ENCODE measurements at places on chromosomes 12 and 14. TPM values are rescaled to one million over a fixed set of nuclear protein-coding genes. Genes with fewer than 3 reads are reported as not detected.

DNA sequence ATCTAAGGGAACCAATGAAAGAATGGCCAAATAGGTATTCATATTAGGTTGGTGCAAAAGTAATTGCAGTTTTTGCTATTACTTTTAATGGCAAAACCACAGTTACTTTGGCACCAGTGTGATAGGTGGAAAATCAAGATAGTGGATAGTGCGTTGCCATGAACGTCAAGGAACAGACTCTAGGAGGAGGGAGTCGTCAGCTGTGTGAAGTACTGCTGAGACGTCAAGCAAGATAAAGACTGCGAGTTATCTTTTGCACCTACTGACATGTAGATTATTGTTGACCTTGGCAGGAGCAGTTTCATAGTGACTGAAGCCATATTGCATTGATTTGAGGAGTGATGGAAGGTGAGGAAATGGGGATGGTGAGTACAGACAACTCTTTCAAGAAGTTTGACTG is 8.3 kb downstream of the YLPM1 start:
- no peak for DNase-seq

The PTPRQ gene
- total RNA-seq: 0.19 TPM

The KLRC1 gene
- total RNA-seq: not detected

DNA sequence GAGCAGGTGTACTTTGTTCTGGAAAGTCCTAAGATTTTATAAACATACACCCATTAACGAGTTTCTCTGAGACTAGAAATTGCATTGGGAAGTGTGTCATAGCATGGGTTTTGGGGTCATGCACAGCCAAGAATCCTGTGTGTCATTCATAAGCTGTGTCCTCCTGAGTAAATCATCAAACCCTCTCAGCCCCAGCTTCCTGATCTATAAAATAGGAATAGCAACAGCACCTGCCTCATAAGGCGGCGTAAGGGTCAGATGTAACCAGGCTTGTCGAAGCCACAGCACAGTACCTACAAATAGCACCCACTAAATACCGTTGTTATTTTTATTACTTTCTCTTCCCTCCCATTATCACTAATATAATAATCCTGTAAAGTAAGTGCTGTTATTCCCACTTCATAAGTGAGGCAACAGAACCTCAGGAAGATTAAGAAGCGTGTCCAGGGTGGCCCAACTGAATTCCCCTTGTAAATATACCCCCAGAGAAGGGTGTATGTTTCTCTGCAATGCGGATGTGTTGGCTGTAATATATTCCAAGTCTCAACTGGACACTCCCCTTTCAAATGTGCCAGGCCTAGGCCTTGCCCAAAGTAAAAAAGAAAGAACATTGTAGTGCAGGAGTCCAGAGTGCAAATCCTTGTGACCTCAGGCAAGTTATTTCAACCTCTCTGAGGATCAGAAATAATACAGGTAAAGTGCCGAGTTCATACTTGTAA is 188.3 kb upstream of the BCL2L14 start:
- DNase-seq: no peak

- DNase-seq: no peak
Measured at GRCh38 chr14:31142455-31143087, 65.0 kb downstream of the HECTD1 start.

DNA sequence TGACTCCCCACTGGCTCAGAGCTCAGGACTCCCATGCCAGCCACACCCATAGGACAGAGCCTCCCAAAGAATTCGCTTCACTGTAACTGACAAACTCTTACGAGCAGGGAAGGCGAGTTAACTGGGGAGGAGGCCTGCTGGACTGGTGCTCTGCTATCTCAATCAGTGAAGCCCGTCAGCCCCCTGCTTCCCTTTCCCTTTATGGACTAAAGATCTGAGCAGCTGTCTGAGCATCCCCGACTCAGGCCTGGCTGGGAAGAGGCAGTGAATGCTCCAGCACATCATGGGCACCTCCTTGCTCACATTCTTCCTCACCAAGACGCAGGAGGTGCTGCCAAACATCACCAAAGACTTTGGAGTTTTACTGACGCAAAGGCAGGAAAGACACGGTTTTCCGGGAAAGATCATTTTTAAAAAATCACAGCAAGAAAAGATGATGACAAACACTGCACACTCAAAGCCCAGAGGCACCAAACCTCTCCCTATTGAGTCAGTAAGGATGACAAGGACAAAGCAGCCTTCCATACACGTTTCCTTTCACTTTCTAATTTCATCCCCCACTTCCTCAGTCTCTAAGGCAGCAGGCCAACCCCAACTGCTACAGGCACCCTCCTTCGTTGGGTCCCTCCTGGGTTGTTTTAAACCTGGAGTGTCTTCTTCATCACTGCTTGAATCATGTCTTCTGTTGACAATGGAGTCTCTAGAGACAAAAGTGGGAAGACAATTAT is 45.0 kb upstream of the P2RX7 start:
- no peak for DNase-seq

GRCh38 chr12:17652436-17652835 is 437.6 kb downstream of the RERGL start:
- DNase-seq: no peak

The DHH gene
- total RNA-seq: 0.29 TPM

The KRT6C gene
- total RNA-seq: not detected

DNA sequence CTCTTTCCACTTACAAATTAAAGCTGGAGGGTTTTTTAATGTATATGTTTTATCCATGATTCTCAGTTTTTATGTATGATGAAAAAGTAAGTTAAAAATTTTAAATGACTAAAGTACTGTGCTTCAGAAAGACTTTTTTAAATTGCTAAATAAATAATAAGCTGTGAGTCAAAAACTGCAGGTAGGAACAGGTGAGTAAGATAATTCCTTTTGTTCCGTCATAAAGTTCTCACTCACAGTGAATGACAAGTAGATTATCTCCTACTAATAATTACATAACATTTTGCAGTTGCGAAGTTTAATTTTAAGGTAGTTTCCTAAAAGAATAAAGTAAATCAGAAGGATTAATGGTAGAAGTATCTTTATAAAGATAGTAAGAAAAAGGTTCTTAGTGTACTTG is 78.0 kb downstream of the PRKCH start:
- no peak for DNase-seq

DNA sequence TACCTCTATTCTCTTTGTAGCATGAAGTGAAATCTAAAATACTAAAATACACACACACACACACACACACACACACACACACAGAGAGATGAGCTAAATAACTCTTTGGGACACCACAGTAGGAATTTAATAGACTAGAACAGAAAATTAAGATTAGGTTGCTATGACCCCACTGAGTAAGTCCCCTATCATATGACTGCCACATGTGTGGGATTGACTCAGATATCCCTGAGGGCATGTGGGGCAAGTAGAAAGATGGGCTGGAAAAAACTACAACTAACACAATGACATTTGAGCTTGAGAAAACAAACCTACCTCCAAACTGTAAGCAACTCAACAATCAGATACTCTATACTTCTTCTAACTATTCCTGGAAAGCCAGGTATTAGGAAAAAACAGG is 27.0 kb downstream of the SLC25A21 start:
- DNase-seq: no peak

DNA sequence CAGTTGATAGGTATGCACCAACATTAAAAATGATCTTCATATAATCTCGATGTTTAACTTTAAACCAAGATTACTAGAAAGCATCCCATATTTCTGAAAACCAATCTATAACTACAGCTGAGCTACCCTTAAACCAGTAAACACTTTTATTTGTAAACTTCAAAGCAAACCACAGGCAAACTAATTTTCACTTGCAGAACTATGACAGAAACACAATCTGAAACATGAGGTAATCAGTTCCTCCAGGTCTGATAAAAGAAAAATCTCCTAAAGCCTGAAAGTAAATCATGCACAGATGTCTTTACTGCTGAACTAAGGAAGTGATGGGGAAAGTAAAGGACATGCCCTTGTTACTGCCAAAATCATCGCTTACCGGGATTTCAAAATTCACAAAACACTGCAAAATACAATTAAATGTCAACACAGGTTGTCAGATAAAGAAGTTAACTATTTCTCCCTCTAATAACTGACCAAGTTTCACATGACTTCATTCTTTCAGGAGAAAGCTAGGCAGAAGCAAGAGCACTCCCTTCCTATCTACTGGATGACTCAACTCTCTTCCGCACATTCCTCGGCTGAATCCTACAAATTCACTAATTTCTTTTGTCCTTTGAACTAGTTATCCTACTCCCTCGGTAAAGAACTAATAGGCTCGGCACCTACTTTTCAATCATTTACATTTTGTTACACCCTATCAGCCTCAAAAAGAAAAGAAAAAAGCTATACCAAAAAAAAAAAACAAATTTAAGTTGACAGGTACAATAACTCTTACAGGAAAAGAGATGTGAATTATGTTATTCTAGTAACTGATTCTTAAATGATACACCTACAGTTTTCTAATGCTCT is 1.4 kb downstream of the EEA1 start:
- DNase-seq: no peak

DNA sequence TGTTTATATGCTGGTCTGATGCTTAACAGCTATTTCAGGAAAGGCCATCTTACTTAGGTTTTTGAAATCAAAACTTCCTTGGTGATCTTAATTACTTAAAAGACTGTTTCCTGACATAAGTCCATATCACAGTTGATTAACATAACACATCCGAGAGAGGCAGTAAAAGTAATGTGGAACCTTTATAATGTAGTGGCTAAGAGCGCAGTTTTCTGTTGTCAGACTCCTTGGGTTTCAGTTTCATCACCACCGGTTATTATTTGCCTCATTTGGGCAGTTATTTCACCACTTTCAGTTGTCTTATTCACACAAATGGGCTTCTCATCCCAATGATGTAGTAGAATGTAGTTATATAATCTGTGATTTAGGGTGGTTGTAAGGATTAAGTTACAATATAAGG is 30.9 kb downstream of the TBC1D15 start:
- no peak for DNase-seq

The HOXC9 gene
- not detected for total RNA-seq

- DNase-seq: no peak
Measured at GRCh38 chr14:101781240-101782061, 19.9 kb downstream of the PPP2R5C start.

- no peak for DNase-seq
Measured at GRCh38 chr14:32808644-32809043, 130.0 kb upstream of the NPAS3 start.

The ANO4 gene
- total RNA-seq: 0.38 TPM

The SPATA7 gene
- total RNA-seq: 32.5 TPM

The RTL1 gene
- 159 TPM for total RNA-seq

- DNase-seq: no peak
Measured at GRCh38 chr12:5388581-5389535, 43.0 kb upstream of the NTF3 start.

DNA sequence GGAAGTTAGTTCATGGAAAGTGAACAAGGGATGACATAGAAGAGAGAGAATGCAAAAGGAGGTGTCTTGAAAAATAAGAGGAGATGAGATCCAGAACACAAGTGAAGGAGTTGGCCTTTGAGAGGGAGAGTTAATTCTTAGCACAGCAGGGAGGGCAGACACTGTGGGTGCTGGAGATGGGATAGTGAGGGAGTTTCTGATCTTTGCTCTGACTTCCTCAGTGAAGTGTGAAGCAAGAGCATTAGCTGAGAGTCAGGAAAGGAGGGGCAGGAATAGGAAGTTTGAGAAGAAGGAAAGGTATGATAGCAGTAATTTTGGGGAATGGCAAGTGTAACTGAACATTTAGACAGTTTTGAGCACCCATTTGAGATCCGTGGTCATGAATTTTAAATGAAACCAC is 75.8 kb upstream of the COCH start:
- no peak for DNase-seq

DNA sequence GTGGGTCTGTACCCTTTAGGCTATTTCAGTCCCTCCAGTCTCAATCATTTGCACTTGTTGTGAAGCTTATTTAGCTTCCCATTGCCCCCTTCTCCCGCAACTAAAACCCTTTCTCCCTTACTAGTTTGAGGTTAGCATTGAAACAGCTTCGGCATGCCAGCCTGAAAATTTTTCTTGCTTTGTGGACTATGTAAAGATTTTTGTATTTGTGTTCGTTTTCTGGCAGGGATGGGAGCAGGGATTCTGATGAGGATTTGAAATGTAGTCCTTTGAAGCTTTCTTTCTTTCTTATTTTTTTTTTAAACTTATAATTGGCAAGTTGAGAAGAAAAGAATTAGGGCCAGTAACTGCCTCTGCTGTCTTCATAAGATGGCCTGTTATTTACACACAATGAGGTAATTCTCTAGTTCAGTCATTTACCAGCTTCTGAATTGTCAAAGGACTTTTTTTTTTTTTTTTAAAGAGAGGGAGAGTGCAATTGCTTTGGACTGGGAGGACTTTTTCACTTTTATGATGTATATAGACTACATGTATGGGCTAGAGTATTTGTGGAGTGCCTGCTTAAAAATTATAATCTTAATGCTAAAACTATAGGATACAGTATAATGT is 29.0 kb downstream of the PALS1 start:
- DNase-seq: no peak

DNA sequence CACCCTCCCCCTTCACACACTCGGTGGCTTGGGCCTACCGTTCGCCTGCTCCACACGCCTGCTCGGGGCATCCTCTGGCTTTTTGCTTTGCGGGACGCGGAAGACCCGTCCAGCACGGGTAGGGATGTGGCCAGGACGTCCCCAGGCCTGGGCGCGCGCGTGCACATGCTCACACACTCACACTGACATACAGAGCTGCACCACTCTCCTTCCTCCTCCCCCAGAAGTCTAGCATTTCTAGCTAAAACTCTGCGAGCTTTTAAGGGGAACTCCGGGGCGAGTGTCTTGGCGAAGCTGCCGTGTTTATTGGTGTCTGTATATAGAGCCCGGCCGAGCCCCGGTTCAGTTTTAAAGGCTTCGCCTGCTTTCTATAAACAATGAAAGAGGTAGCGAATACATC is 5.0 kb downstream of the TBX5 start:
- DNase-seq: no peak

DNA sequence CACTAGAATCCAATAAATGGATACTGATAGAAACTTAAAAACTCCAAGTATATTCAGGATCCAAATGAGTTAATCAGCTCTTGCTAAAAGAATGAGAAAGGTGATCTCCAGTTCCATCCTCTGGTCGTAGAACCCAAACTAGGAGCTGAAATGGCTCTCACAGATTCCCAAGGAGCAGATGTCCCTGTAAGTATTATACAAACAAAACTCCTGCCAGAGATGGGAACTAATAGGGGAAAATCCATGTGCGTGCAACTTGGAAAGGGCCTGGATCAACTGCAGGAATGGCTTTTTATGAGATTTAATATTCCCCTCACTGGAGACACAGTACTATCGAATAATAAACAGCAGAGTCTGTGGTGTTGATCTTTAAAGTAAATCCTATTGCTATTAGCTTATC is 309.2 kb upstream of the TBX3 start:
- DNase-seq: no peak

- no peak for DNase-seq
Measured at GRCh38 chr12:50926415-50926814, 25.9 kb upstream of the HIGD1C start.

DNA sequence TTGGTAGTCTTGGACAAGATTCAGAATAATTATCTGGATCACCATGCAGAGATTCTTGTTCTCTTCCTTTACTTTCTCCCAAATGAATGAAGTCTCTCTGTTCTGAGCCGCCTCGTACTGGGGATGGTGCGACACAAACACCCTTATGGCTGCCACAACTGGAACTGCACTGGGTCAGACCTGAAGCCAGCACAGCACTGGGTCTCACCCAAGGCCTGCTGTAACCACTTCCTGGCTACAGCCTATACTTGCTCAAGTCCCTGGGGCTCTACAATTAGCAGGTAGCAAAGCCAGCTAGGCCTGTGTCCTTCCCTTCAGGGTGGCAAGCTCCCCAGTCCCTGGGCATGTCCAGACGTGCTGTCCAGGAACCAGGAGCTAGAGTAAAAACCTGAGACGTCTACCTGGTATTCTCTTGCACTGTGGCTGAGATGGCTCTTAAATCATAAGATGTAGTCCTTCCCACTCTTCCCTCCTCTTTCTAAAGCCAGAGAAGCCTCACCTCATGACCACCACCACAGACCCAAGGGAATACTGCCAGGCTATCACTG is 27.6 kb downstream of the IFNG start:
- no peak for DNase-seq
